ENCODE measurements at places on chromosomes 11 and 22.

DNA sequence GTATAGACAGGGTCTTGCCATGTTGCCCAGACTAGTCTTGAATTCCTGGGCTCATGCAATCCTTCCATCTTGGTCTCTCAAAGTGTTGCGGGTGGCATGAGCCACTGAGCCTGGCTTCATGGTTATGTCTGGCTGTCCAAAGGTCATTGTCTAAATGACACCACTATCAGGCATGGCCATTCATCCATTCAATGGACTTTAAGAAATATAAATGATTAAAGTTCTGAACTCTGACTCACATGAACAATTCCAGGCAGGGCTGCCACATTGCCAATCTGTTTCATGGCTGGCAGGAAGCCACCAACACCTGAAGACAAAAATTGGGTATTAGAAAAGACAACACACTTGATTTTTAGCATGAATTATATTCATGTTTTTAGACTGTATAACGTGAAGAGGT, 4.1 kb downstream of the RTCB start:
- DNase-seq, result no peak

DNA sequence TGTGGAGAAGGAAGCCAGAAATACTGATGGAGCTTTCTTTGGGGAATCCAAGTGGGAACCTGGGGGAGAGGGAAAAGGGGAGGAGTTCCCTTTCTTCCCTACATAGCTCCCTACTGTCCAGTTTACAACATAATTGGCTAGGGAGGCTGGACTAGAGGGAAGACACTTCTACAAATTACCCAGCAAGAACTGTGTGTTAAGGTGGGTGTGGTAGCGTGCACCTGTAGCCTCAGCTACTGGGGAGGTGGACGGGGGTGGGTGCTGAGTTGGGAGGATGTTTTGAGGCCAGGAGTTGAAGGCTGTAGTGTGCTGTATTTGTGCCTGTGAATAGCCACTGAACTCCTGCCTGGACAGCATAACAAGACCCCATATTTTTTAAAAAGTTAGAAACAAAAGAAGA, 74.0 kb downstream of the NAV2 start:
- DNase-seq, result no peak

- DNase-seq, result no peak
These were observed 46.3 kb downstream of the PGR start for GRCh38 chr11:101083335-101083734.

DNA sequence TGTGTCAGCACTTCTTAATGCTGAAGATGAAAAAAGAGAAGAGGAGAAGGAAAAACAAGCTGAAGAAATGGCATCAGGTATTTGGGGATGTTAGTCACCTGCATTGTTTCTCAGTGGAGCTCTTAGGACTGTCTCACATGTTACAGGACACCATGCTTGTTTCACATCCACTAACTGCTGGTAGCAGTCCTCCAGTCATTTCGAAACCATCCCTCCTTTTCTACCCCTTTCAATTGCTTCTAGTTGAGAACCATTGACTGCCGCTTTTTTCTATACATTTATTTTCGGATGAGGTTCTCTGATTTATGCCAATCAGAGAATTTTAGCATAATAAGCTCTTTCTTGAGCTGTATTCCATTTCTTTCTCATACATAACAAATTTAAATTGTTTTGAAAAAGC, 21.5 kb downstream of the BIRC2 start:
- DNase-seq, result no peak

- no peak for DNase-seq
These were observed 261.2 kb downstream of the CADM1 start for GRCh38 chr11:115242982-115243381.

GRCh38 chr11:111554532-111554931, 14.0 kb downstream of the LAYN start:
- no peak for DNase-seq

- DNase-seq, result peak; percentile 36
These were observed 106.4 kb downstream of the DSCAML1 start for GRCh38 chr11:117690484-117691217.

- DNase-seq, result no peak
These were observed 33.9 kb upstream of the GAB2 start for GRCh38 chr11:78451371-78452150.

DNA sequence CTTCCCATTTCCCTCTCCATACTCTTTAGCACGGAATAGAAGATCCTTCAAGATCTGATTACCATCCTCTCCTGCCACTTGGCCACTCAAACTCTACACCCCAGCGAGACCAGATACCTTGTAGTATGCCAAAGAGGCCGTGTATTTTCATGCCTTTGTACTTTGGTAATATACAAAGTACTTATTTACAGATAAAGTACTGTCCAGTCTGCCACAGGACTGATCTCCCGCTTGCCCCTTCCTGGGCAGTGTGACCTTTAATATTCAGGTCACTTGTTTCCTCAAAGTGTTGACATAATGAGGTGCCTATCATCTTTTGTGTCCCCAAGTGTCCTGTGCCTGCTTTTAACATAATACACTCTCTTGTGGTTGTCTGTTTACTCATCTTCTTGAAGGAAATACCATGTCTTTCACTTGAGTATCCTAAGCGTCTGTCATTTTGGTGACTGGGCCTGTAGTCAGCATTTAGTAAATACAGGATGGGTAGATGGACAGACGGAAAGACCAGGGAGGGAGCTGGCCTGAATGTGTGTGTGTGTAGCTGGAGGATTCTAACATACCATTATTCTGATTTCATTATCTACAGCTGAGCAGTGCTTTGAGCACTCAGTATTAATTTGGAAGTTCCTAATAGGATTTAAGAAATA, 137.4 kb downstream of the NAV2 start:
- no peak for DNase-seq

DNA sequence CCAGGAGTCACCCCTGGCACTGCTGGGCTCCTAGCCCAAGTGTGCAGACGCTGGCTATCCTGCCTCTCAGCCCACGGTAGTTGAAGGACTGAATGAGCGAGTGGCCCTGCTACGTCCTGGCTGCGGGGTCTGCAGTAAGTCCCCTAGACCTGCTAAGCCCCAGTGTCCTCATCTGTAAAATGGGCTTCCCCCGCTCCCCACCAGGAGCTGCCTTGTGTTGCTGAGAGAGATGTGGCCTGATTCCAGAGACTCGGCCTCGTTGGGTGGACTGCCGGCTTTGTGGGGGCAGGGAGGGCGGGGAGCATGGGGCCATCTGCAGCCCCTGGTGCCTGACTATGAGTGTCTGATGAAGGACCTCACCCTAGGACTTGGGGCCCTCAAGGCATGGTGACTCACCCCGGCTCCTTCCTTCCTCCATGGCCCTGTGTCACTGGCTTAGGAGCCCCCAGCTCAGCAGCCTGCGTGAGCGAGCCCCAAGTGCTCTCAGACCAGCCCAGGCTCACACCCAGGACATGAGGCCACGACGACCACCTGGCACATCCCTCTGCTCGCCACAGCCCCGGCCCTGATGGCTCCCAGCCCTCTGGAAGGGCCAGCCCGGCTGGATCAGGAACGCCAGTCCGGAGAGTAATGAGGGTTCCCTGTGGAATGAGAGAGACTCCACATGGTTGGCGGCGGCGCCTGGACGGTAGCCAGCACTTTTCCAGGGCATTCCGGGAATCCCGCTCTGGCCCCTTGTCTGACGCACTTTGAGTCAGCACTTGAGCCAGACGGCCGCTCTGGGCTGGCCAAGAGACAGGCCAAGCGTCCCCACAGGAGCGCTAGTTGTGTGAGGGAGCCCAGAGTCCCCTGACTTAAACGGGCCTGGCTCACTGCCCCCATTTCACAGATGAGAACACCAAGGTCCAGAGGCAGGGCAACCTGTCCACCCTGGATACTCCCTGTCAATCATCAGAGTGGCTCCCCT, 50.5 kb upstream of the SHISAL1 start:
- DNase-seq, result no peak

DNA sequence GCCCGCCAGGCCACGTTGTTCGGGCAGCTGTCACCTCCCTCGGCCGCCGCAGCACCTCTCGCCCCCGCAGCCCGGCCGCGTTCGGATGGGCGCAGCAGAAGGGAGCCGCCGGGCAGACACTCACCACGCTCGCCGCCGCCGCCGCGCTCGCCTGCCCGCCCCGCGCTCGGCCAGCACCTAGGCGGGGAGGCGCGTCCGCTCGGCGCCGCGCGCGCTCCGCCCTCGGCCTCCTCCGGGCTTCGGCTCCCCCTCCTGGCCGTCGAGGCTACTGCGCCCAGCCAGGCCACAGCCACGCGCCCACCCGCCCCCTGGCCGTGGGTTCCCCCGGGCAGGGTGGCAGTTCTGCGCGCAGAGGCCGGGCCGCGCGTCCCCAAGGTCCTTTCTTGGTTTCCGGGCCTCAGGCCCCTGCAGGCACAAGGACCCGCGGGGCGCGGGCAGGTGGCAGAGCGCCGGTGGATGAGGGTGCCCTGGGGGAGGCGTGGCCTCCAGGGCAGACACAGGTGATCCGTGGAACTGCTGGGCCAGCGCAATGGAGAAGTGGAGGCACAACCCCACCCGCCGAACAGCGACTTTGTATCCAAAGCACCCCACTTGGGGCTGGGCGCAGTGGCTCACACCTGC, at the start of gene SLC25A22:
SLC25A22 (minus strand) TSS at position 189 of the 621 bp plus-strand sequence. CDS start 3,275 bp downstream, outside the sequence.
- peak; percentile 84 for DNase-seq

DNA sequence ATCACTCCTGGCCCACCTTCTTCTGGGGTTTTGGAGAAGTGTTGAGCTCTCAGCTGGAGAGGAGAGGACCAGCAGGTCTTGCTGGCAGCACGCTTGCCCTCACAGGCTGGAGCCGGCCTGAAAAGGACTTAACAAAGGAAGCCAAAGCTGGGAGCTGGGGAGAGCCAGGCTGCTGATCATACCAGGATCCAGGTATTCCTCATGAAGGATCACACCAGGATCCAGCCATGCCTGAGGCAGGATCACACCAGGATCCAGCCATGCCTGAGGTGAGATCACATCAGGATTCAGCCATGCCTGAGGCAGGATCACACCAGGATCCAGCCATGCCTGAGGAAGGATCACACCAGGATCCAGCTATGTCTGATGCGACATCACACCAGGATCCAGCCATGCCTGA, 17.0 kb downstream of the MRGPRD start:
- DNase-seq, result no peak

- no peak for DNase-seq
These were observed 61.6 kb downstream of the MORC2 start for GRCh38 chr22:30906946-30907345.

- DNase-seq, result no peak
These were observed 53.3 kb downstream of the TPCN2 start for GRCh38 chr11:69101792-69102695.

- peak; percentile 42 for DNase-seq
These were observed 85.4 kb downstream of the MTNR1B start for GRCh38 chr11:93054881-93055280.

- no peak for DNase-seq
These were observed 107.5 kb downstream of the TRIM29 start for GRCh38 chr11:120030411-120030810.

- no peak for DNase-seq
These were observed 52.0 kb upstream of the SHISAL1 start for GRCh38 chr22:44364751-44365130.

- no peak for DNase-seq
These were observed 5.1 kb upstream of the SMARCB1 start for GRCh38 chr22:23781511-23782183.

DNA sequence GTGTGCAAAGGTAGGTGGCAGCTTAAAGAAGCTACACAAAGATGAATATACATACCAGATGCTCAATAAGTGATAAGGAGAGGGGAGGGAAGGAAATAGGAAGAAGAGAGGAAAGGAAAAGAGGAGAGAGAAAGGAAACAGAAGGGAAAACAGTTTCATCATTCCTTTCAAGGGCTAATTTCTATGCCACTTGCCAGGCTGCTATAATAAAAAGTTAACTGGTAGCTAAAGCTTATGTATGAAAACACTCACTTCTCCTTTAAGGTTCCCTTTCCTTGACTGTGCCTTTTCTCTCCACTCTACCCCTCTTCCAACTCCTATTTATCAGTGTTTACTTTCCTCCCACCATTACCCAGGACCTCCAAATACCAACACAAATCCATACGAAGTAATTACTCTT, 347.9 kb downstream of the DLG2 start:
- peak; percentile 74 for DNase-seq

GRCh38 chr22:42560381-42560780, 6.6 kb downstream of the SERHL2 start:
- no peak for DNase-seq

GRCh38 chr22:31425331-31426050, 26.1 kb downstream of the DRG1 start:
- no peak for DNase-seq

GRCh38 chr11:78319453-78319955, 98.1 kb downstream of the GAB2 start:
- DNase-seq, result peak; percentile 92

GRCh38 chr11:126420698-126421256, 65.3 kb downstream of the ST3GAL4 start:
- DNase-seq, result no peak

DNA sequence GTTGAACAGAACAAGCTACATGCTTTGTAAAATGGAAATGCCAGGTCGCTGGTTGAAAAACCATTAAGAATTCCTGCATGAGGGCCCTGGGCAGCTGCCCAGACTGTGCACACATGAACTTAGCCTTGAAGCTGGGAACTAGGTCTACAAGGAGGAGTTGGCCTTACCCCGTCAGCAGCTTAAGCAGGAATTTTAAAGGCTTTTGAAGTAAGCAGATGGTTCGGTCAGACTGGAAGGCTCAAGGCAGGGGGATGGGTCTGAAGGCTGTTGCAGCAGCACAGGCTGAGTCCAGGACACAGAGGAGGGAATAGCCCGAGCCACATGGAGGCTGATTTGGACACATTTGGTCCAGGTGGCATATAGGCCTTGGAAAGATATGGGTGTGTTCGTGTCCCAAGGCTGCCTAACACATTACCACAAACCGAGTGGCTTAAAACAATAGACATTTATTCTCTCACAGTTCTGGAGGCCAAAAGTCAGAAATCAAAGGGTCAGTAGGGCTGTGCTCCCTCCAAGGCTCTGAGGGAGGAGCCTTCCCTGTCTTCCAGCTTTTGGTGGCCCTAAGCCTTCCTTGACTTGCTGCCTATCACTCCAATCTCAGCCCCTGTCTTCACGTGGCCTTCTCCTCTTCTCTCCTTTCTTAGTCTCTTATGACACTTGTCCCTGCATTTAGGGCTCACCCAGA, 11.6 kb downstream of the LIF start:
- DNase-seq, result no peak

DNA sequence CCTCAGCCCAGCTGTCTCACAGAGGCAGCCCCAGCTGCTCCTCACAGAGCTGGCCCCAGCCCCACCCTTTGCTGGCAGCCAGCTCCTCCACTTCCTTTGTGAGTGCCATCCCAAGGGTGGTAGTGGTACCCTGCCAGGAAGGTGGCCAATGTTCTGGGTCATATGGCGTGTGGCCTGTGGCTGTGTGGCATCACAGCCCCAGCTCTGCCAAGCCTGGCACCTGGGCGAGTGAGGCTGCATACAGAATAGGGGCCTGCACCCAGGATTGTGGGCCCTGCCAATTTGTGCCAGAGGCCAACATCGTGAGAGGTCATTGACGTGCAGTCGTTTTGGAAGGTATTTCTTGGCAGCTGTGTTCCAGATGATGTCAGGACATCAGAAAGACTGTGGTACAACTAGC, 10.7 kb downstream of the TUB start:
- DNase-seq, result no peak
